Transverse colon (tissue), 4 donors: ENCODE measurements at places on chromosomes 1 and 21. TPM values are rescaled to one million over a fixed set of nuclear protein-coding genes. Genes with fewer than 3 reads are reported as not detected.
A peak's percentile ranks its signal among the peaks of the same experiment; 100 is the strongest.

DNA sequence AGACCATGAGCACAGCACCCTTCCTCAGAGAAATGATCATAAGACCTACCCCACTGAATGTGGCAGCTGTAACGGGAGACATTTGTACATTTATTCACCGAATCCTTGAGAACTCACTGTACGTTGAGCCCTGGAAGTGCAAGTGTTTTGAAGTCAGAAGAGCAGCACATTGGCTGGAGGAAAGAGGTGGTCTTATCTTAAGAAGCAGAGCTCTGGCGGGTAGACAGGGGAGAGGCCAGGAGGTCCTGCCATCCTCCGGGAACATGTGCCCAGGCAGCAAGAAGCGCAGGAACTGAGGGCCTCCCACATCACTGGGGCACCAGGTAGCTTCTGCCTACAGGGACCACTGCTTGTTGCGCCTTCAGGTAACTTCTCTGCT, 169.2 kb upstream of the IRF2BP2 start:
- H3K36me3 ChIP-seq, result no peaks in the 10 kb centered on the region
- H3K27ac ChIP-seq, result no peak overlapping the region
- no peak for DNase-seq
- no peaks in the 10 kb centered on the region for H3K4me1 ChIP-seq

GRCh38 chr1:11526071-11526895, 47.3 kb downstream of the DISP3 start:
- DNase-seq, result no peak
- H3K4me1 ChIP-seq, result no peaks in the 10 kb centered on the region
- H3K4me3 ChIP-seq, result no peak overlapping the region
- H3K27me3 ChIP-seq, result no peaks in the 10 kb centered on the region

DNA sequence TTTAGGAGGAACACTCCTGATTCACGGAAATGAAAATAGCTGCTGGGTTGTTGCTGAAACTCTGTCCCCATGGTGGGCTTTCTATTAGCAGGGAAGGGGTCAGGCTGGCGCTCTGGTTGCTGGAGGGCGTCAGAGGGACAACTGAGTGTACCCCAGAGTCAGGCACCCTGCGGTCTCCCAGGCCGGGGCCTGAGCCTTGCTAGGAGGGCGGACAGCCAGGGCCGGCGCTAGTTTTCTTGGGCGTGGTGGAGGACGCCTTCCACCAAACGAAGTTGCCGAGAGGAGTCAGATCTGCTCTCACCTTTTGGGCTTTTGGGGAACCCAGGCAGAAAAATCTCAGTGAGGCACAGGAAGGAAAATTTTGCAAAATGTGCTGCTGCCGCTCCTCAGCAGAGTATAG, 54.8 kb downstream of the NGF start:
- H3K27me3 ChIP-seq, result no peaks in the 10 kb centered on the region
- no peak overlapping the region for H3K4me3 ChIP-seq
- DNase-seq, result no peak
- H3K27ac ChIP-seq, result peak overlapping the region; percentile 72

HSF2BP gene
- total RNA-seq, result 0.48 TPM

HCRTR1 gene
- 0.48 TPM for total RNA-seq

DNA sequence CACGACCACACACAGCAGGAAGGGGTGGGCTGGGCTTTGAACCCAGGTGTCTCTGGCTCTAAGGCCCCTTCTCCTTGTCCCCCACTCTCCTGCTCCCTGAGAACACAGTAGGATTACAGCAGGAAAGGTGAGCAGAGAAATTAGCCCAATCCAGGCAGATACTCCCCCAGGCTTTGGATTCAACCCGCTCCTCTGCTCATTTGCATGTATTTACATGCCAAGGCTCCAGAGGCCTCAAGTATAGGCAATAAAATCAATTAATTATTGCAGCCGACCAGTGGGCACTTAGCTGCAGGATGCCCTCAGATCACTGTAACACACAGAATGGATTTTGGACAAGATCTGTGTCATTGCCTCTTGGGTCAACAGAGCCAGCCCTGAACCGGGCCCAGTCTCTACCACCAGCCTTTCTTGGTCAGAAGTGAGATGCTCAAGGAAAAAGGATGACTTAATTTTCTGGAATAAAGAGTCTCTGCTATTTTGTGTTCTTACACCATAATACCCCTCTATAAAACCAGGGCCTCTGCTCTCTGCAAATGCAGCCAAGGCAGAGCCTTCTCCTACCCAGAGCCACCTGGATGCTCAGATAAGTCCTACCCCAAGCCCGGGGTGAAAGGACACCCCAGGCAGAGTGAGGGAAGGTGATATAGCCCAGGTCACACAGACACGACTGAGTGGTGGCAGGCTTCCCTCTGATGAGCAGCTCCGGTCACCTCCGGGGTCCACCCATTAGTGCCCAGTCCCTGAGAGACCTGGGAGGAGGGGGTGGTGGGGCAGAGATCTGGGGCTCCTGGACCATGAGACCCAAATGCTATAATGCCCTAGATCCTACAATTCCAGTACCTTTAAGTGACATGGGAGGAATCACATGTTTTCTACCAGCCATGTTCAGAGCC, 28.9 kb downstream of the MATN1 start:
- peaks cover 13% of the 10 kb centered on the region for H3K4me1 ChIP-seq
- peak overlapping the region; percentile 65 for H3K27ac ChIP-seq

LYPD8 gene
- total RNA-seq, result 719 TPM

DNA sequence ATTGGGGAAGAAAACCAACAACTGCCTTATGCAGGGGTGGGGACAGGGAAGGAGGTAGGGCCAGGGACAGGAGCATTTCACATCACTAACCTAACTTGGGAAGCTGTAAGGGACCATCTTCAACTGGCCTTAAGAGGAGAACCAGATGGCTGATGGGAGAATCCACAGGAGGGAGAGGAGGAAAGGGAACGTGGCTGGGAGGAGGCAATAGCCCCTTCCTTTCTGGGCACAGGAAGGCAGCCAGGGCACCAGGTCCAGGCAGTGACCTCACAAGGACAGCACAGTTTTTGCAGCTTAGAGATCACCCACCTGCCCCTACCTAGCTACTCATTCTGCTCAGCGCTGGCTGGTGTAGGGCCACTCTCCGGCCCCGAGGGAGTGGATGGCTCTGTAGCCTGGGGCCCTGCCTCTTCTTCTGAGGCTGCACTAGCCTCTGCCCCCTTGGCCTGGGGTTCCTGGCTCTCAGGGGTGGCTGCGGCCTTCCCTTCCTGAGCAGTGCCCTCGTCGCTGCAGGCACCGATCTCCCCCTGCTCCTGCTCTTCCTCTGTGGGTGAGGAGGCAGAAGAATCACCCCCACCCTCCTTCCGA, 1.7 kb downstream of the MARCKSL1 start:
- peak; percentile 15 for DNase-seq
- H3K36me3 ChIP-seq, result peaks cover 11% of the 10 kb centered on the region
- H3K27ac ChIP-seq, result peak overlapping the region; percentile 91
